ENCODE measurements at places on chromosomes 11 and 22.

- no peak for DNase-seq
Measured at GRCh38 chr22:29713156-29713727, 6.6 kb upstream of the CABP7 start.

GRCh38 chr11:131710511-131710910, 340.1 kb downstream of the NTM start:
- DNase-seq: no peak

- no peak for DNase-seq
Measured at GRCh38 chr11:117876341-117877119, at the start of gene FXYD6. TSS of gene FXYD6 (minus strand) at chr11:117876658. CDS start at chr11:117842776, 33,882 bp downstream.

DNA sequence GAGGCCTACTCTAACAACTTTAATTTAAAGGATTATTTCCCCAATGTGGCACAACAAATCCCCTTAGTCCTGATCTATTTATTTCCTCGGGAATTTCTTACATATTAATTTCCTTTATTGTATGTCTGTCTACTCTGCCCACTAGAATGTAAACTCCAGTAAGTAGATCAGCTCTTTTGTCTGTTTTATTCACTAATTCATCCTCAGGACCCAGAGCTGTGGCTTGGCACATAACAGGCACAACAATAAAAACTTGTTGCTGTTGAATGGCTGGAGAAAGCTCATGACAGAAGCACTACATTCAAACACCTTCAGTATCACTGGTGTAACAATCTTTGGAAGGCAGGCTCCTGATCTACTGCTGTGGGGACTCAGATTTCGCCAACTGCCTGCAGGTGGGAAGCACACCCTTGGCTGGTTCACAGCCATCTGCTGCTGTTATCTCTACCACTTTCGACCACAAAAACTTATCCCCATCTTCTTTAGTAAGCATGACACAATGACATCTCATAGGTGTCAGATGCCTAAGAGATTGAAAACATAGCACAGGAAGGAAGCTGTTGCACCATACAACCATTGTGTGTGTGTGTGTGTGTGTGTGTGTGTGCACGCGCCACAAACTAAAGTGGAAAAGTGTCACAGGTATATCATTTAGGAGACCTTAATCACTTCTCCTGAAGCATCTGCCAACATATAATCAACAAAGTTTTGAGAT, 11.9 kb downstream of the HIRA start:
- DNase-seq: no peak

- no peak for DNase-seq
Measured at GRCh38 chr11:76823481-76824028, 37.2 kb upstream of the ACER3 start.

- DNase-seq: no peak
Measured at GRCh38 chr11:71178076-71178475, 74.3 kb downstream of the SHANK2 start.

GRCh38 chr11:22049276-22049675, 143.6 kb upstream of the ANO5 start:
- DNase-seq: no peak

DNA sequence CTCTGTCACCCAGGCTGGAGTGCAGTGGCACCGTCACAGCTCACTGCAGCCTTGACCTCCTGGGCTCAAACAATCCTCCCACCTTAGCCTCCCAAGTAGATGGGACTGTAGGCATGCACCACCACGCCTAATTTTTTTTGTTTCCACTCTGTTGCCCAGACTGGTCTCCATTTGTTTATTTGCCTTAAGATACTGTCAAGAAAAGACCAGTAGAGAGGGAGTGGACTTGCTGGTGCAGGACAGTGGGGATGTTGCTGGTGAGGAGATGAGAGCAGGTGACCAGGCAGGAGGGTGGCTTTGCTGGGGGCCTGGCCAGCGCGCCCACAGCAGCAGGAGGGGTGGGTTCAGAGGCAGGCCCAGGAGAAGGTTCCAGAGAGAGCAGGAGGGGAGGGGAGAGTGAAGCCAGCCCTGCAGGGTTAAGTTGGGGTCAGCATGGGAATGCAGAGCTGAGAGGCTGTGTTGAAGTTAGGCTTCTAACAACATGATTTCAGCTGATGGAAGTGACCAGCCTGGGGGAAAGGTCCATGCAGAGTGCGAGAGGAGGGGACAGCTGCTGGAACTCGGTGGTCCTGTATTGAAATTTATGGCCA, 35.8 kb downstream of the NADSYN1 start:
- no peak for DNase-seq

- no peak for DNase-seq
Measured at GRCh38 chr22:42418811-42419242, 13.4 kb downstream of the NFAM1 start.

GRCh38 chr11:1382831-1383607, 6.7 kb upstream of the BRSK2 start:
- DNase-seq: peak; percentile 72

- no peak for DNase-seq
Measured at GRCh38 chr22:48993655-48994054, 834.0 kb downstream of the BRD1 start.

- no peak for DNase-seq
Measured at GRCh38 chr11:34619062-34619516, 1.8 kb upstream of the EHF start.

DNA sequence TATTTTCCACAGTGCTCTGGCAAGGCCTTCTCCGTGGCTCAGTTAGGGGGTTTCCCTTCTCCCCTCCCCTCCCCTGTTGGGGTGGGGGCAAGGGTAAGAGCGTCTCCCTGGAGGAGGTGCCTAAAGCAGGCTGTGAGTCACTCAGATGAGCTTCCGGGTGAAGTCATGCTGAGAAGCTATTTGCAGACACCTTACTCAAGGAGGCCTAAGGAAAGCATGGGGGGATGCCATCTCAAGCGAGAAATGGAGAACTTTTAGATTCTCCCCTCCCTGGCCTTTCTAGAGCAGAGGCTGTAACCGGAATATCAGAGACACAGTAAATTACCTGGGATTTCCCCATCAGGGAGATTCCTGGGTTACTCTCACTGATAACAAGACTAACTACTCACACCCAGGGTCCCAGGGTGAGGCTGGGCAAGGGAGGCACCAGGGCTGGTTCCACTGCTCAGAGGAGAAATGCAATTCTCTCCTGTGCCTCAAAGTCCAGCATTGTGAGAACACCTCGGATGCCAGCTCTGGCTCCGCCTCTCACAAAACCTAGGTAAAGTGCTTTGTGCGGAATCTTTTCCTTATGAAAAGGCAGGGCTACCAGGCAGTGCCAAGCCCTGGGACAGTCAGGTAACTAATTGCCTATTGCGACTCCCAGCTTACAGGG, 123.6 kb downstream of the ABTB2 start:
- DNase-seq: peak; percentile 71

GRCh38 chr11:2911088-2911784, 18.0 kb downstream of the PHLDA2 start:
- no peak for DNase-seq

DNA sequence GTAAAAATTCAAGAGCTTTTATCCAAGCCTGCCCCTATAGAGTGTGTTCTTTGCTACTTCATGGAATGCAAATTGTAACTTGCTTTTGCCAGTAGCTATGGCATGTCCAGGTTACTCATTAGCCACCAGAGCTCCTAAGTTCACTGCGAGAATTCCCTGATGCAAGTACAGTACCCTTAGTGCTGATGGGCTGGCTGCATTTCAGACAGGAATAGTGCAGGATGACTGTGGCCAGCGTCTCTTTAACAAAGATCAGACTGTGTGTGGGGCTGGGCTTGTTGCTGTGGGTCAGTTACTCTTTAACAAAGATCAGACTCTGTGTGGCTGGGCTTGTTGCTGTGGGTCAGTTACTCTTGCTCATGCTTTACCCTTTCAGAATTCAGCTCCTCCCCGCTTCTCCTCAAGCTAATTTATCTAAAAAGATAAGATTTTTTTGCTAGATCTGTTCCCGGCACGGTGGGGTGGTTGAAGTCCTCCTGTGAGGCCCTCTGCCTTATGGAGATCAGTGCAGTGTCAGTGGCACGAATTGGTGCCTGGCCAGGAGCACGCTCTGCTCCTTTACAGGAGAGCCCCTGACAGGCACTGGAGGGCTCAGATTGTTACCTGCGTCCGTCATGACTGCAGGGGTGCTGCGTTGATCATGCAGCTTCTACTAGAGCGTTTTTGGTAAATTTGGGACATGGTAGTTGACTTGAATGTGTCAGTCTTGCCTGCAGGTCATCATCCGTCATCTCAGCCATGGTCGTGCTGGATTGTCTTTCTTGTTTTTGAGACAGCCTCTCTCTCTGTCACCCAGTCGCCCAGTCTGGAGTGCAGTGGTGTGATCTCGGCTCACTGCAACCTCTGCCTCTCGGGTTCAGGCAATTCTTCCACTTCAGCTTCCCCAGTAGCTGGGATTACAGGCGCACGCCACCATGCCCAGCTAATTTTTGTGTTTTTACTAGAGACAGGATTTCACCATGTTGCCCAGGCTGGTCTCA, 27.0 kb downstream of the AP2A2 start:
- no peak for DNase-seq

- DNase-seq: no peak
Measured at GRCh38 chr11:68010090-68011041, at the start of gene ALDH3B1. TSS of gene ALDH3B1 (plus strand) at chr11:68010327. CDS start at chr11:68015298, 4,971 bp downstream.

DNA sequence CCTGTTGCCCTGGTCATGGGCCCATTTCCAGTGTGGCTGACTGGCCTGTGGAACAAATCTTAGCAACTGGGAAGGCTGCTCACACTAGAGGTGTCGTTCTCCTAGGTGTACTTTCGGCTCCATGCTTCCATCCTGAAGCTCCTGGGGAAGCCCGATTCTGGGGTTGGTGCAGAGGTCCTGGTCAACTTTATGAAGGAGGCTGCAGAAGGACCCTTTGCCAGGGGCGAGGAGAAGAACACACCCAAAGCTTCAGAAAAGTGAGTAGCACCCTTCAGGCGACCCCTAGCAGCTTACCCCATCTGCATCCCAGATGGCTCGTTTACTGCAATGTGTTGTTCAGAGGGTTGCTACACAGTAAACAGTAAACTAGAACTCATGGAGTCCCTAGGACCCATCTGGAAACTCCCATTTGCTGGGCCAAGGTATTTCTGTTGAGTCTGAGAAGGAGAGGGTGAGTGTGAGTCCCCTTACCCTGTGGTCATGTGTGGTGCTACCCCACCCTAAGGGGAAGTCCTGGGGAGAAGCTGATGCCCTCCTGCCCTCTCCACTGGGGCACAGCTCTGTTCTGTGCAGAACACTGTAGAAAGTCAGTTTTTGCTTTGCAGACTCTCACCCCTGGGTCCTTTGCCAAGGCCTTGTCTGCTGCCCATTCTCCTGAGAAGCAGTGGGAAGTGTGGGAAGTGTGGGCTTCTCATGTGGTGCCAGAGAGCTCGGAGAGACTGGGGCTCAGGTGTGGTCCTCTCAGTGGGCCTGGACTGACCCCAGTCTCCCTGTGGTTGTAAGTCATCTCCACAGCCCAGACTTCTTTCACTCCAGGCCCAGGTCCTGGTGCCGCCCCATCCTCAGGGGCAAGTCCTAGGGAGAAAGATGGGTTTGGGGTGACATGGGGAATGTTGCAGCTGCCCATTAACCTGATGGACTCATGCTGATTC, 85.0 kb downstream of the CABIN1 start:
- DNase-seq: no peak

- no peak for DNase-seq
Measured at GRCh38 chr11:62853279-62853965, 14.0 kb upstream of the WDR74 start.

DNA sequence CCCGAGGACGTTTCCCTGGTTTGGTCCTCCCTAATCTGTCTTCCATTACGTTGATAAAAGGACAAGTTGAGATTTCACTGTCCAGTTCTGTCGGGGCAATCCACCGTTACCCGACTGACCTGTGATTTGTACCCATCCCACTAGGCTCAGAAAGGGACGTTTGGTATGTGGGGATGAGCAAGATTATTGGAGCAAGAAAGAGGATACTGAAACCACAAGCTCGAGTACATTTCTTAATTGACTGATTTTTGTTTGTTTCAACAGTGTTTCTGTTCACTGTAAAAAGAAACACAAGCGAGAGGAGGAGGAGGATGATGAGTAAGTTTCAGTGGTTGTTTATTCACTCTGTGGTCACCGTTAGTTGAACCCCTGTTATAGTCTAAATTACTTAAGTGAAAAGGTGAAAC, 969 bp downstream of the CCDC117 start:
- DNase-seq: no peak

DNA sequence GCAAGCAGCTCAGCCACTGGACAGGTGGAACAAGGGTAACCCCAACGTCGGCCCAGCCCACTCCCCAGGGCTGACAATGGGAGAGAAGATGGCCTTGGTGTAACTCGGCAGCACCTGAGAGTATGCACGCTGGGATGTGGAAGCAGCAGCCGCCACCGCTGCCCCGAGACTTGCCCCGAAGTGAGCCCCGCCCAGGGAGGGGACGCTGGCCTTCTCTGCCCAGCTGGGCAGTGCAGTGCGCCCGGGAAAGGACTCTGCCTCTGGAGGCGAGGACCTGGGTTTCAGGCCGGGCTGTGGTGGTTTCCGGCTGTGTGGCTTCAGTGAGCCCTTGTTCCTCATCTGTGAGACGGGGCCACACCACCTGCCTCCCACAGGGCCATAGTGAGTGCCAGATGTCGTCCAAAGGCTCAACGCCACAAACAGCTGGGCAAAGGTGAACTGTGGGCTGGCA, 8.6 kb upstream of the POLDIP3 start:
- DNase-seq: no peak

DNA sequence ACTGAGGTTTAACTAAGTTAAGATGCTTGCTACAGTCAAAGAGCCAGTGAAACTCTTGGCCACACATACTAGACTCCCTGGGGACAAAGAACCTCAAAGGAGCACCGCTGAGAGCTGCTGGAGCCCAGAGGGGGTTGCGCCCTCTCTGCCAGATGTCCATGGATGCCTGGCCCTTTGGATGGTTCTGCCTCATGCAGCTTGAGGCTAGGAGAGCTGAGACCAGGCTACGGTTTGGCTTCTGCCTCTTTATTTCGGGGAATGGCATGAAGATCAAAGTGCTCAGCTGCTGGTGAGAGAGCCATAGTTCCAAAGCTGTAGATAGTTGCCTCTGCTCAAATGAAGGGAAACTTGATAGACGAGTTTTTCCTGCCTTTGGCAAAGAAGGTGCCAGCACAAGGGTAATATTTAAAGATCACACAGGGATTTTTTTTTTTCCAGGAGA, 43.0 kb downstream of the RASSF10 start:
- no peak for DNase-seq

- DNase-seq: no peak
Measured at GRCh38 chr11:121650351-121651256, 197.8 kb upstream of the SORL1-AS1 start.

GRCh38 chr11:90434858-90435257, 212.0 kb upstream of the CHORDC1 start:
- no peak for DNase-seq

DNA sequence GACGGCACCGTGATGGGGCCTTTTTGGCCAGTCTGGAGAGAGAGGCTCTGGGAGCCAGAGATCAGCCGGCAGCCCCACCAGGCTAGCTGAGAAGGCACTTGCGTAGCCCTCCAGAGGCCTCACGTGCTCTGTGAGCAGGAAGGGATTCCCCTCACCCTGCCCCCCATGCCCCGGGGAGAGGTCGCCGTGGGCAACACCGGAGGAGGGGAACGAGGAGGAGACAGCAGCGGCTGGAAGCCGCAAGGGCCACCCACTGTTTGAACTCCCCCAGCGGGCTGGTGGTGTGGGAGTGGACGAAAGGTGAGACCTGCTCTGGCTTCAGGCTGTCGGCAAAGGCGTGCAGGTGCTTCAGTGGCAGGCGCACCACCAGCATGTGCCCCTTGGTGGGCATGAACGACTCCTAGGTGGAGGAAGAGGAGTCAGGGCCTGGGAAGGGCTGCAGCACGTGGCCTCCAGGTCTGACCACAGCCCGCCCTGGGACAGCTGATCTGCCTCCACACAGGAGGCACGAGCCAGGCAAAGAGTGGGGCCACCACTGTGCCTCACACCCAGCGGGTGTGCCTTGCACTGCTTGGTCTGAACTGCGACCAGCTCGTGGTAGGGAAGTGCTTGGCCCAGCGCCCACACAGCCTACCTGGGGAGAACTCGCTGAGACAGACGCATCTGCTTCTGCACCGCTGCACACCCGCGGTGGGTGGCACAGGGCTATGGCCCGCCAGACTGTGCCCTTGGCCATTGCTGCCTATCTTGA, 99.9 kb downstream of the MED15 start:
- DNase-seq: no peak

Data from effector CD4-positive, alpha-beta T cell (primary cell).